ENCODE measurements at places on chromosomes 12 and 14.

DNA sequence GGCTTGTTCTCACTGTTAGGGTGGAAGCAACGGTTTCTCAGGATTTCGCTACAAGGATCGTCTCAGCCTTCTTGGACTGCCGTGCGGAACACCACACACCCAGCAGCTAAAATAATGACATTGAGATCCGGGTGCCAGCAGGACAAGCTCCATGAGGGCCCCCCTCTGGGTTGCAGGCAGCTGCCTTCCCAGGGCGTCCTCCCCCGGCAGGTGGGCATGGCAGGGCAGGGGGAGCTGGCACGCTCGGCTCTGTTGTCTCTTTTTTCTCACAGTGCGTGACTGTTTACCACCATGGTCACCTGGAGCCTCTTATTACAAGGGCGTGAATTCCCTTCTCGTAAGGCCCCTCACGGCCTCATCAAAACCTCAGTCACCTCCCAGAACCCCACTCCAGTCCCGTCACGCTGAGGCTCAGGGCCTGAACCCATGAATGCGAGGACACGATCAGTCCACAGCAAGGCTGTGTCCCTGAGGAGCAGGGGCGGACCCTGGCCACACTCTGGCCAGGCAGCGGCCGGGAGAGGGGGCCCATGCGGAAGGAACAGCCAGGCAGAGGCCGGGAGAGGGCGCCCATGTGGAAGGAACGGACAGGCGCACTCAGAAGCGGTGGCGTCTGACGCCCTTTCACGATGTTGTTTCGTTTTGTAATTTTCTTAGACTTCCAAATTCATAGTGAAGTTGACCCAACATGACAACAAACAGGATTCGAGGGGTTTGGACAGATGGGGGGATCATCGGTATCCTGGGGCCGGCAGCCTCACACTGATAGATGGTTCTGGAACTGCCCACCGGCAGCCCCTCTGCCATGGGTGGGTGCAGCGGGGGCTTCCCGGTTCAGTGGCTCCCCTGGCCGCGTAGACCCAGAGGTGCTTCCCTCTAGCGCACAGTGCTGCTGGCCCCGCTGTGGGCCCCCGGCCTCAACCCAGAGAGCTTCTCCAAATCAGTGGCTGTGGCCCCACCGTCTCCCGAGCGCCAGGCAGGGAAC lies 10.0 kb downstream of the LRCOL1 start:
- no peak for DNase-seq

GRCh38 chr12:74776378-74776777 lies 238.7 kb downstream of the ATXN7L3B start:
- no peak for DNase-seq

- DNase-seq, result no peak
These were observed 31.9 kb downstream of the CCDC88C start for GRCh38 chr14:91385697-91386096.

GRCh38 chr12:3655328-3655900 lies 97.5 kb downstream of the CRACR2A start:
- DNase-seq, result no peak

DNA sequence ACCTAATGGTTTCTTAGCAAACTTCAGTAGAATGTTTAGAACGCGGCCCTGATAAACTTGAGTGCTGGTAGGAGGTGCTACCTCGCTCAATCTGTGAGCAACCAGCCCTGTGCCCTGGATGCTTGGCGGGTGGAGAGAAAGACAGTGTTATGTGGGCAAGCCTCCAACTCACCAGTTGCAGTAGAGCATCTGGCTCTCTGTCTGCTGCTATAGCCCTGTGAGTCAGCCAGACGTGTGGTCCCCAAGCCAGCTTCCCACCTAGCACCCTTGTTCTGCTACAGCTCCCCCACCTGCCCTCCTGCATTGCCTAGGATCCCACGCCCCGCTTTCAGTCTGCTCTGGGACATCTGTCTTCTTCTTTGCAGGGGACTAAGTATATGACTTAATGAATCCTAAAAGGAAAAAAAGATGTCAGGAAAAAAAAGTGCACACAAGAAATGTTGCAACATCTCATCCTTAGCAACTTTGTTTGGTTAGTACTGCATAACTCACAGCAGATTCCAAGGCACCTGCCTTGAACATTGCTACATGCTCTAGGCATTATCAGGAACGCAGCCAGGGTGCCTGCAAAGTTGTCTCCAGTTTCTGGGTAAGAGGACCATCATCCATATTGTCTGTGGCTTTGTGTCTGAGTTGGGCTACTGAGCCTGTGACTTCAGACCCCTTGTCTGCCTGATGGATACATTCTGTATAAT lies 13.6 kb downstream of the SNRNP35 start:
- no peak for DNase-seq

GRCh38 chr12:46919666-46920400 lies 94.0 kb upstream of the SLC38A4 start:
- no peak for DNase-seq

- DNase-seq, result peak; percentile 44
These were observed 236.0 kb downstream of the BCL11B start for GRCh38 chr14:99035712-99036610.

DNA sequence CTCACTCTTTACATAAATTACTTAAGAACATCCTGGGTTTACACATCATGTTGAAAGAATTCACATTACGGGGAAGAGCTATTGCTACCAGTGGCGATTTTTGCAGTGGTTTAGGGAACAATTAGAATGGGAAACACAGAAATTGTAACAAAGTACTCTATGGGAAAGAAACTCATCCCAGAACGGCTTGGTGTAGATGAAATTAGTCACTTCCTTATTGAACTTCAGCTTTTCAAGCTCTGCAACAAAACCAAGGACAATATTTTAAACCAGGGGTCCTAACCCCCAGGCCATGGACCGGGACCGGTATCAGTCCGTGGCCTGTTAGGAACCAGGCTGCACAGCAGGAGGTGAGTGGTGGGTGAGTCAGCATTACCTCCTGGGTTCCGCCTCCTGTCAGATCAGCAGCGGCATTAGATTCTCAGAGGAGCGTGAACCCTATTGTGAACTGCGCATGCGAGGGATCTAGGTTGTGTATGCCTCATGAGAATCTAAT lies 32.3 kb upstream of the FICD start:
- peak; percentile 15 for DNase-seq

DNA sequence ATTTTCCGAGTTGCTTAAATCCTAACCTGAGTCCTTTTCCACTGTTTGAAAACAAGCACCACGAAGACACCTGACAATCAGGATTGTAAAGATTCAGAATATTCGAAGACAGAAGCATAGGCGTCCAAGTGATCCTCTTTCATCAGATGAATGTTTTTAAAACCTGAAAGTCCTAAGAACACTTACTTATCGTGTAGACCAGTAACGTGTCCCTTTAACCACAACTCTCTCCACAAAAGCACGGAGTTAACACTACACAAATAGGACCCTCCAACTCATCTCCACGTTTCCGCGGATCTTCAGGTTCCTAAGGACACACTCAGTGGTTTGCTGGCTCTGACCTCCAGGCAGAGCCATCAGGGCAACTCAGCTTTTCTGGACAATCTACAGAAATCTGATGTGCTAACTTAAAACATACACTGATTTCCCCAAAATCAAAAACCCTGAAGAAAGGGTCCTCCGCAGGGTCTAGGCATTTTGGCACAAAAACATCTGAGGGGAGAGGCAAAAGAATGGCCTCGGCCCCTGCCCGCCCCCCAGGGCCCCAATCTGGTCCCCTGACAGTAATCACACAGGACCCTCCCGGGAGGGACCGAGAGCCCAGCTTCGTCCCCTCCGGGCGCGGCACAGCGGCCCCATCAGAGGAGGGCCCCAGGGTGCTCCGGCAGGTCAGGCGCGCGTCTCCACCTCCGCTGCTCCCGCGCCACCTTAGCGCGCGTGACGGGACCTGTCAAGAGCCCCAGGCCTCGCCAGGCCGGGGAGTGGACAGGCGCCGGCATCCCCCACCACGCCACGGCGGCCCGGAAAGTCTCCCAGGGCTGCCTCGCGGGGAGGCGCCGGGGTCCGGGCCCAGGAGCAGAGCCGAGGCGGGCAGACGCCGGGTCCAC lies 925 bp downstream of the DICER1 start:
- no peak for DNase-seq

All from HS-5 (cell line).